GM12892 (cell line): ENCODE measurements at places on chromosomes 4 and X.

GRCh38 chrX:7088968-7089615 is 58.4 kb upstream of the STS start:
- DNase-seq = no peak

DNA sequence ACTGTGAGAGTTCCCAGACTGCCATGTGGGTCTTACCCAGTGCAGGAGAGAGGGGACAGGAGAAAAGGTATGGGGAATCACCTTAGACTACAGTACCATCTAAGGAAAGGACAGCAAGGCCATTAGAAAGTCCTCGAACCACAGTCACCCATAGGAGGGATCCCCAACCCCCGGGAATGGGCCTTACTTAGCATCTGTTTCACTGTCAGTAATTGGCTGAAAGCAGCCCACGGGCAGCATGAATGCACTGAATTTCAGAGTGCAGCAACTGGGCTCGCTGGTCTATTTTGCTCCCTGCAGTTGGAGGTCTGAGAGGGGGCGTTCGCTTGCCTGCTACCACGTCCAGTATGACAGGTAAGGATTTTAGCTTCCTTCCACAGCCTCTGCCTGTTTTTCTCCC is 50.4 kb upstream of the KLHL8 start:
- no peak for DNase-seq

GRCh38 chr4:138236037-138236436 is 6.1 kb downstream of the SLC7A11 start:
- no peak for DNase-seq

DNA sequence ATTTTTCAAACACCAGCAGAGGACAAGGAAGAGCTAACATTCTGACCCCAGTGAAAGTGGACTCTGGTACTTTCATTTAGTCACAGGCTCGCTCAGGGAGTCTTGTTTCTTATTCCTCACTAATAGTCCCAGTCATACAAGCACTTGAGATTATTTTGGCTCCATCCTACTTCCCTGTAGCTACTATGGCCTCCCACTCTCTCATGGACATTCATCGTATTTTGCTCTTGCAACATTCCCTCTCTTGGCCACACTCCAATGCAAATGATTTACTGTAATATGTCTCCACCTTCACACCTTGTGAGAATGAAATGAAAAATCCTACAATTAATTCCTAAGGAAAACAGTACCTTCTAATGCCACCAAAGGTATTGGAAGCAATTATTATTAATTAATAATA is 21.3 kb downstream of the PLRG1 start:
- DNase-seq = no peak

GRCh38 chr4:54386042-54386669 is 157.1 kb downstream of the PDGFRA start:
- no peak for DNase-seq

DNA sequence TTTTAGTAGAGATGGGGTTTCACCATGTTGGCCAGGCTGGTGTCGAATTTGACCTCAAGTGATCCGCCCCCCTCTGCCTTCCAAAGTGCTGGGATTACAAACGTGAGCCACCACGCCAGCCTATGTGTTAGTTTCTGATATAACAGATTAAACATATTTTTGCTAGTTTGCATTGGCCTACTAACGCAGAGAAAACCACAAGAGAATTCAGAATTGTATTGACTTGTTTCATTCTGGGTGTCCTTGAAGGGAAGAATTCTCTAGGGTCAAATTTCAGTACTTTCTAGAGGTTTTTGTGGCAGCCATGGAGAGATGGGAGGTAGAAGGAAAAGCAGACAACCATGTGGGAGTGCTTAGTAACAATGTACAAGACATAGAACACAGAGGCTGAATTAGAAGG is 46.1 kb upstream of the BMPR1B start:
- DNase-seq = no peak

- DNase-seq = no peak
Measured at GRCh38 chr4:138277133-138277532, 35.0 kb upstream of the SLC7A11 start.

- no peak for DNase-seq
Measured at GRCh38 chrX:30414144-30414543, 105.0 kb upstream of the NR0B1 start.

- no peak for DNase-seq
Measured at GRCh38 chrX:137052643-137053235, 18.9 kb upstream of the GPR101 start.

DNA sequence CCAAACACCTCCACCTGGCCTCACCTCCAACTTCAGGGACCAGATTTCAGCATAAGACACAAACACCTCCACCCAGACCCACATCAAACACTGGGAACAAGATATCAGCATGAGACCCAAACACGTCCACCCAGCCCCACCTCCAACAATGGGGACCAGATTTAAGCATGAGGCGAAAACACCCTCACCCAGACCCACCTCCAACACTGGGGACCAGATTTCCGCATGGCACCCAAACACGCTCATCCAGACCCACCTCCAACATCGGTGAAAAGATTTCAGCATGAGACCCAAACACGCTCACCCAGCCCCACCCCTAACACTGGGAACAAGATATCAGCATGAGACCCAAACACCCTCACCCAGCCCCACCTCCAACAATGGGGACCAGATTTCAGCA is 210.0 kb downstream of the ASMT start:
- no peak for DNase-seq

- DNase-seq = no peak
Measured at GRCh38 chr4:56128213-56128612, 179.5 kb downstream of the CEP135 start.

DNA sequence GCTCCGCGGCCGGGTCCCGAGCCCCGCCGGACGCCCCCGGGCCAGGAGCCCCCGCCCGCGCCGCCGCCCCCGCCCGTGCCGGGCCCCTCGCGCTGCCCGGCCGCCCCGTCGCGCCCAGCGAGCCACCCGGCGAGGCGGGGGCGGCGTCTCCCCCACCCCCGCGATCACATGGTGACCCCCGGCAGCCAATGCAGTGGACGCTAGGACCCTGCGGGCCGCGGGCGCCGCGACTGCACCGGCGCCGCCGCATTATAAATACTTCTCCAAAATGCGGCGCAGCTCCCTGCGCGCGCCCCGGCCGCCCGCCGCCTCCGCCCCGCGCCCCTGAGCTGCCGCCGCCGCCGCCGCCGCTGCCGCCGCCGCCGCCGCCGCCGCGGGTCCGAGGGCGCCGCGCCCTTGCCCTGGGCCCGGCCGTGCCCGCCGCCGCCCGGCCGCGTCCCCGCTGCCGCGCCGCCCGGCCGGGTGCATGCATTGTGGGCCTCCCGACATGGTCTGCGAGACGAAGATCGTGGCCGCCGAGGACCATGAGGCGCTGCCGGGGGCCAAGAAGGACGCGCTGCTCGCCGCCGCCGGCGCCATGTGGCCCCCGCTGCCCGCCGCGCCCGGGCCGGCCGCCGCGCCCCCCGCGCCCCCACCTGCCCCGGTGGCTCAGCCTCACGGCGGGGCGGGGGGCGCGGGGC is at the start of gene NAT8L:
TSS of gene NAT8L (plus strand) at position 282 of the 680 bp plus-strand sequence. CDS start at position 467, 185 bp downstream.
- DNase-seq = no peak

DNA sequence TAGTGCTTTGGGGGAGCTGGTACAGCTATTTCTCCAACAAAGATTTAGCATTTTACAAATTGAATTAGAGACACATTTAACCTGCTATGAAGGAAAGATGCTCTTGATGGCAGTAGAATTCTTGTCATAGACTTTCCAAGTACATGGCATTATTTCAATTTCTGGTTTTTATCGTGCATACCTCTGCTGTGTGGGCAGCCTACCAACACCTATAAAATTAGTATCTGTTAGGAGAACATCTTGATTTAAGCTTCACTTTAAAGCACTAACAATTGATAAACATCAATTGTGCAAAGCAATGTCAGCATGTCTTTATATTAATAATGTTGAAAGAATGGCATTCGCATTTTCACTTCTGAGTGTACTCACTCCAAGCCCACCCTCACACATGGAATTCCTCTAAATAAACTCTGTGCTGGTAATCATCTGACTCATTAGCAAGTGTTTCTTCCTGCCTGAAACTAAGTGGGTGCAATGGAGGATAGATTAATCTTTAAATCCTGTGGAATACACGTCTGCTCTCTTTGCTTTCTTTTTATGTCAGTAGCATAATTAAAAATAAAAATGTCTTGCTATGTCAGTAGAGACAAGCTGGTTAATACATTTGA is 279.8 kb upstream of the MAGEB18 start:
- DNase-seq = no peak

DNA sequence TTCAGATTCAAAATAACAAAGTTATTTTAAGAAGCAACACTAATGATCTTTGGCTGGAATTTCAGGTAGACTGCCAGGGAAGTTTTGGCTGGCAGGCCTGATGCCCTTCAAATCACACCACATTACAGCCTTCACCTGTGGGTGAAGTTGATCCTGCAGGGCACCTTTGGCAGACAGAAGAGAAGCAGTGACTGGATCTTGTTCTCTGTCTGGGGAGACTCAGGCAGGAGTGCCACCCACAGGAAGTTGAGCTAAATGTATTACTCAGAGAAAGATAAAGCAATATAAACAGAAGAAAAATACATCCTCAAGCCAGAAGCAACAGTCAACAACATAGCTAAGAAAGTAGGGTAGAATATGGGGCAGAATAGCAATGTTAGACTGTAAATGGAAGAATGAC is 12.8 kb upstream of the CFAP299 start:
- DNase-seq = no peak

DNA sequence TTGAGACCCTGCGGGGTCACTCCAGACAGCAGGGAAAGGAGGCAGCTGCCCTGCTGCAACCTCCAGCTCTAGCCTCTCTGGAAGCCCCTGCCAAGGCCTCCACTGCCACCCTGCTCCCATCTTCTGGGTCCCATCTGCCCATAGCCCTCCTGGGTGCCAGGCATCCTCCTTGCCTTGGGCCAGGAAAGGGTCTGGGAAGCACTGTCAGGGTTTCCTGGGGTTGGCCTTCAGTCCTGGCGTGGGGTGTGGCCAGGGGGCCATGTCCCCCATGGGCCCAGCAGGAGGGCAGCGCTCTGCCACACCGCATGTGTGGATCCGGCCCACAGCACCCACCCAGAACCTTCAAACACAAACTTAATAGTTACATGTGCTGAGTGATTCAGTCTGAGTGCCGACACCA is 3.4 kb upstream of the CPLX1 start:
- DNase-seq = peak; percentile 12

- no peak for DNase-seq
Measured at GRCh38 chr4:189322426-189322825, 618.2 kb upstream of the FRG1 start.

GRCh38 chrX:71650333-71650969 is 16.9 kb upstream of the LOC101059915 start:
- DNase-seq = no peak

DNA sequence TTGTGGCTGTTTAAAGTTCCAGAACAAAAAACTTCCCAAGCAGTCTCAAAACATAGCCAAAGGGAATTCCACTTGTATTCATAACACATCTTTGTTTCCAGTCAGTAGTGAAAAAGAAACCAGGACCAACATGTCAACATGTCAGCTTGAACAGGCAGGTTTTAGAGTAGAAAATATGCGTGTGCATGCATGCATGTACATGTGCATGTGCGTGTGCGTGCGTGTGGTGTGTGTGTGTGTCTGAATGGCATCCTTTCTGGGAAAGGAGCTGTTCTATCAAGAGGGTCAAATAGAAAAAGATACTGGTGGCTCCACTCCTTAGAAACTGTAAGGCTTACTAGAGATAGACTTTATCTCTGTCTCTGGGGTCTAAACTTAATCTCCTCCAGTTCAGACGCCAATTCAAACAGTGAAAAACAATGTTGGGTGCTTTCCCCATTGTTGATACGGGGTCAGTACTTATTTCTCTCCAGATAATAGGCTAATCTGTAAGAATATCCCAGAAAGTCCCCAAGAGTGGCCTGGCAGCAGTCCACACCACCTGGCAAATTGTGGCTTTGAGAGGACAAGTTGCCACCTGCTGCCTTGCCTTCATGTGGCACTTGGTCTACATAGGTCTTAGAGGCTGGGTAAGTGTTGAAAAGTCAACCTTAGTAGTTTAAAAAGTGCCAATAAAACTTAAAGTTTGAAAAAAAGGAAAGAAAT is 110.4 kb downstream of the SCD5 start:
- no peak for DNase-seq

- no peak for DNase-seq
Measured at GRCh38 chr4:168128601-168129000, 36.3 kb downstream of the ANXA10 start.

GRCh38 chr4:26619784-26620183 is 35.9 kb downstream of the TBC1D19 start:
- no peak for DNase-seq

- no peak for DNase-seq
Measured at GRCh38 chrX:7390441-7390840, 242.5 kb upstream of the PUDP start.

DNA sequence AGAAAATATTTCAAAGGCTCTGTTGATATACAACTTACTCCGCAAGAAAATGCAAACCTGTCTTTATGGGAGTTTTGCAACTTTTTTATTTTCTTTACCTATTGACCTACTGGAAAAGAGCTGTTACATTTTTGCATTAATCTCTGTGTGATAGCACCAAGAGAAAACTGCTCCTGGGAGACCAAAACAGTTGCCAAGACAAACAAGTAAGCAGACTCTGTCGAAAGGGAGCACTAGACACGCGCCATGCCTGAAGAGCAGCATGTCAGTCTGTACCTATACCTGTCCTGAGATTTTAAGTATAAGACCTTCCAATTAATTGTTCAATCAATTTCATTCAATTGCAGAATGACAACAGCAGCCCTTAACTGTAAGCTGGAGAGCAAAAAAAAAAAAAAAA is 56.0 kb upstream of the TECRL start:
- no peak for DNase-seq

DNA sequence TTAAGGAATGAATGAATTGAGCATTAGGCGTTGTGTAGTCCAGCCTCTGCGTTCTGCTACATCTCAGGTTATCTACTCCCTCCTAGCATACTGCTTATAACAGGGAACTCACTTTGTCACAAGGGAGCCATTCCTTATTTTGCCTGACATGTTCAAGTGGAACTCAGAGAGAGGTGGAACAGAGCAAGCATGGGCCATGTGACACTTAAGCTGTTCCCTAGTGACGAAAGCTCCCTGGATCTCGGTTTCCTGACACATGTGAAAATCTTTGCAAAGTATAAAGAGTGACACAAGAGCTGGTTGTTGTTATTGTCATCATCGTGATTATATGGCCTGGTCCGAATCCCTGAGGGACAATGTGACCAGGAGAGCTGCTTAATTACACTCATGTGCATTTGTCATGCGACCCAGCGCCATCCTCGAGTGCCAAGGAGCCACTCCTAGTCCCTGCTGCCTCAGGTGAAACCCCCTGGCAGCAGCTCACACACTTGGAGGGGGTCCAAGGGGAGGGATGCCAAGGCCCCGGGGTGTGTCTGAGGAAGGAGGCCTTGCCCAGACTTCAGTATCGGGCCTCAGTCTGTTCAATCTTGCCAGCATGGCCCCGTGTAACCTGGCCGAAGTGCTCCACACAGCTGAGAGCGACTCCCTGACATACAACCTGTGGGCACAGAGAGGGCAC is 98.5 kb upstream of the MAP3K15 start:
- DNase-seq = no peak

DNA sequence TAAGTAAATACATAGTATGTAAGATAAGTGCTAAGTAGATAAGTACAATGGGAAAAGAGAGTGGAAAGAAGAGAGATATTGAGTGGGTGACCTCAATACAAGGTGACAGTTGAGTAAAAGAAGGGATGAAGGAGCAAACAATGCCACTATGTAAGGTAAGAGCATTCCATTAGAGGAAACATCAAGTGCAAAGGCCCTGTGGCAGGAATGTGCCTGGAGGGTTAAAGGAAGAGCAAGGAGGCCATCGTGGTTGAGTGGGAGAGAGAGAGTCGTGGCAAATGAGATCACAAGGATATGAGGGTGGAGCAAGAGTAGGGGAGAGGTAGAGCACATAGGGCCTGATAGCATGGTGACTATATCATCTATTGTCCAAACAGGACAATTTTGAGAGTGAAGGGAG is 13.4 kb downstream of the EDNRA start:
- DNase-seq = no peak

GRCh38 chr4:107897823-107898222 is 33.5 kb upstream of the CYP2U1 start:
- no peak for DNase-seq
